BJ (cell line): ENCODE measurements at places on chromosomes 2 and 18.

- peak; percentile 96 for DNase-seq
Observed at GRCh38 chr2:109322111-109322510, 193.1 kb downstream of the SH3RF3 start.

DNA sequence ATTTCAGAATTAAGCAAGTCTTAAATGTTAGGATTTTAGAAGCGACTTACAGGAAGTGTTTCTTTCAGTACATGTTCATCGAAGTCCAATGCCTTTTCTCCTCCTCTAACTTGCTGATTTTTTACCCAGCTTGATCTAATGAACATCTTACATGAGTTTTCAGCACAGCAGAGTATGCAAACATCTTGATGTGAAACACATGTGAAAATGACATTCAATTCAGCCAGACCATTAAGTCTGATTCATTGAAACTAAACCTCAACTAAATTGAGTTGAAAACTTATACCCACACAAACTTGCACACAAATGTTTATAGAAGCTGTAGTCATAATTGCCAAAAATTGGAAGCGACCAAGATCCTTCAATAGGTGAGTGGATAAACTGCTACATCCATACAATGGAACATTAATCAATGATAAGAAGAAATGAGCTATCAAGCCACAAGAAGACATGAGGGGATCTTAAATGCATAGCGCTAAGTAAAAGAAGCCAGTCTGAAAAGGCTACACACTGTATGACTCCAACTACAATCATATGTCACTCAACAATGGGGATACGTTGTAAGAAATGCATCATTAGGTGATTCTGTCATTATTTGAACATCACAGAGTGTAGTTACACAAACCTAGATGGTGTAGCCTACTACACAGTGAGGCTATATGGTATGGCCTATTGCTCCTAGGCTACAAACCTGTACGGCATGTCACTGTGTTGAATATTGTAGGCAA is 18.5 kb downstream of the PSTPIP2 start:
- DNase-seq, result peak; percentile 53

- DNase-seq, result no peak
Observed at GRCh38 chr2:105824446-105824845, 79.7 kb downstream of the NCK2 start.

DNA sequence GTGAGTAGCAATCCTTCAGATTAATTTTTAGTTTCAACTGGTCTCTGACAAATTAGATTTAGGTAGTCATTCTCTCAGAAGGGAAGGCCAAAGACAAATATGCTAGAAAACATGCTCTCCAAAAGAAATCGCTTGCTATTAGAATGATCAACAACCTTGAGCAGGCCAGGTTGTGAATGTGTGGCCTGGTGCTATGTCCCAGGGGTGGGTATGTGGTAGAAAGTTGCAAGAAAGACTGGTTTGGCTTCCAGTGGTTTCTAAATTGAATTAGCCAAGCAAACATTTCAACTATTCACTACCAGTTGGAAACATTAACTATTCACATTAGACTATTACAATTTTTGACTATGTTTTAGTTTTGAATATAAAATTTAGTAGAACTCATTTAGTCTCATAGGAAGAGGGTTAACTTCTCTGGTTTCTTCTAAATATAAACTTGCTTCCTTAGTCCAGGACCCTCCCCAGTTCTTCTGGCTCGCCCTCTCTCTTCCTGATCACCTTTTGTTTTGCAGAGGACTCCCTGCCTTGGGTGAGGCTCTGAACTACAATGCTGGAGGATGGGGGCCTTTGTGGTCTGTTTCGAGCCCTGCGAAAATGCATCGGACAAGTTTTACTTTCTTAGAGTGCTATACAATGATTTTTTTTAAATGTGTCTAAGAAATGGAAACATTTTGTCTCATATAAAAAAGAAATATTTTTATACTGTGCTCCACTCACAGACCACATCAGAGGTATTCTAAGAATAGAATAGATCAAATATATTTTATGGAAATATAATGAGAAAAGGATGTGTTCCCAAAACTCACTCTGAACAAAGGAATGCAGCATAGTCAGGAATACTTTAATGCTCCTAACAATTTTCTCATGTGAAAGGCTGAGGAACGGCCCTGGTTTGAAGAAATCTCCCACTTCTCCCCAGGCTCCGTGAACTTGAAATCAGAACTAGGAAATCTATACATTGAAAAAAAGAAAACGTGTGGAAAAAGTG is 375.0 kb upstream of the ZEB2 start:
- DNase-seq, result no peak

GRCh38 chr2:28155627-28156026 is 237.0 kb upstream of the FOSL2 start:
- DNase-seq, result no peak

- no peak for DNase-seq
Observed at GRCh38 chr2:74548900-74549826, 4.6 kb downstream of the LOXL3 start.

DNA sequence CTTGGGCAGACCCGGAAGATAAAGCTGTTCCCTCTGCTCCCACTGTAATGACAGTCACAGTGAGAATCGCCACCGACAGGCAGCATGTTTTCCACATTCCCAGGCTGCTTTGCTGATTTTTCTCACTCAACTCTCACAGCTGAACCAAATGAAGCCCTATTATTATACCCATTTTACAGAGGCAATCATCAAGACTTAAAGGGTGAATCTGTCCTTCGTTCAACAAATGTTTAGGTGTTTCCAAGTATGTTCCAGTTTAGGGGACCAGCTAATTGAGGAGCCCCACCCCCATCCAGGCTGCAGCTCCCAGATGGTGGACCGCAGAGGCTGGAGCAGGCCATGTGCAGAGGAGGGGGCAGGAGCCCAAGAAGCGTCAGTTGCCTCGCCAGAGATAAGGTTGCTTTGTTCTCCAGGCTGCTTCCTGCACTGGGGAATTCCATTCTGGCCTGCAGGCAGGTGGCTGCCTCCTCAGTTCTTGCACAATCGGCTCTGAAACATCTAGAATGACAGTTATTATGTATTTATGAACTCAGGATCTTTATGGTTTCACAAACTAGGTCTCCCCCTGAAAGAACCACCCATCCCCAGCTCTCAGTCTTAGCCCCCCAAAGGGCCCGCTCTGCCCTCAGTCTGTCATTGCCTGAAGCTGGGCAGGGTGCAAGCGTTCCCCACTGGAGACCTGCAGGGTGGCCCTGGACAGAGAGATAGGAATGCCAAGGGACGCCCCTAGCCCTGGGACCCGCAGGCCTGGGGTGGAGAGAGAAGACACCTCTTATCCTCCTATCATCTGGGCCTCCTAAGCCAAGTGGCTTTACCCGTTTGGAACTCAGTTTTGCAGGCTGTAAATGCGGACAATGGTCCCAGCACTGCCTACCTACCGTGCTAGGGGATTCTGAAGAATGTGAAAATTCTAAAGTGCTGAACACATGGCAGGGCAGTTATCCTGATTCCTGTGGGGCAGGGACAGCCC is 49.1 kb upstream of the MYCN start:
- DNase-seq, result no peak

DNA sequence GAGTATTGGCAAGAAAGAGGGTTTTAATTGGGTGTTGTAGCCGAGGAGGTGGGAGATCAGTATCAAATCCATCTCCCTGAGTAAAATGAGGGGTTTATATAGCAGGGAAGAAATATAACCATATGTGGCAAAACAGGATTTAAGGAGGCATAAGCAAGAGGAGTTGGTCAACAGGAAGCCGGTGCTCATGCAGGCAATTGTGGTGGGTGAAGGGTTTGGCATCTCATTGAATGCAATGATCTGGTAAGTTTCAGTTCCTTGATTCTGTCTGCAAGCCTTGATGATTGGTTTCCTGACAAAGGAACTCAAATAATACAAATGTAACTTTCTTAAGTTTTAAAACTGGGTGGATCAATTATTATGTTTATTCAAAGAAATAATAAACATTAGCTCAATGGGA is 564.4 kb upstream of the LINC00305 start:
- DNase-seq, result no peak

GRCh38 chr2:186962085-186962747 is 113.2 kb upstream of the ZSWIM2 start:
- no peak for DNase-seq

- peak; percentile 1 for DNase-seq
Observed at GRCh38 chr2:79860228-79861058, 347.6 kb downstream of the CTNNA2 start.

DNA sequence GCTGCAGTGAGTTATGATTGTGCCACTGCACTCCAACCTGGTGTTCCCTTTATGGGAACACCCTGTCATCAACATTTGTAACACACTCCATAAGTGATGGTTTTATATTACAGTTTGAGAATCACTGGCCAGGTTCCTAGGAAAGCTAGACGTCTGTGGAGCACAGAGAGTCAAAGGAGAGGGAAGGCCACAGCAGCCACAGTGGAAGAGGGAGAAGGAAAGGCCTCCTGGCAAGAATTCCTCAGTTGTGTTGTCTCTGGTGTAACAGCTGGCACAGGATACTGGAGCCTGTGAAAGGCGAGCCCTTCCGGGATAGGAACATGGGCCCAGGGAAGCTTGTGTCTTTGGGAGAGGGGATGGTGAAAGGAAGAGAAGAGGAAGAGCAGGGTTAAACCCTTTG is 360.5 kb upstream of the PIK3C3 start:
- no peak for DNase-seq

- no peak for DNase-seq
Observed at GRCh38 chr2:120219766-120220165, 3.4 kb downstream of the TMEM185B start.

DNA sequence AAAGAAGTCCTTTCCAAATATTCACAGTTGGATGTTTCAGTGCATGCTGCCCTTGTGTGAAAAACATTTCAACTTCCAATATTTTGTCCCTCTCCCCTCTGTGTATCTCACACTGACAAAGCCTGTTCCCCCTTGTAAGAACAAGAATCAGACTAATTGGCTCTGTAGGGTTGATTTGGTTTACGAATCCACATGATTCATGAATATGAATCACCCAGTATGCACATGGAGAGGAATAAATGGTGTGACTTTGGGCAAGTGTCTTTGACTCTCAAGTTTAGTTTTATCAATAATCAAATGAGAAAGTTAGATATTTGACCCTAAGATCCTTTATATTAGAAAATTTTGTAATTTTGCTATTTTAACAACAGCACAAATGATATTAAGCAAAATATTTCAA is 9.3 kb upstream of the CDH20 start:
- no peak for DNase-seq

- DNase-seq, result peak; percentile 60
Observed at GRCh38 chr2:207926133-207926988, 99.0 kb downstream of the PLEKHM3 start.

- DNase-seq, result peak; percentile 40
Observed at GRCh38 chr18:57698571-57699276, 77.1 kb upstream of the NARS1 start.

- DNase-seq, result no peak
Observed at GRCh38 chr2:96359310-96359709, 23.7 kb downstream of the NCAPH start.

DNA sequence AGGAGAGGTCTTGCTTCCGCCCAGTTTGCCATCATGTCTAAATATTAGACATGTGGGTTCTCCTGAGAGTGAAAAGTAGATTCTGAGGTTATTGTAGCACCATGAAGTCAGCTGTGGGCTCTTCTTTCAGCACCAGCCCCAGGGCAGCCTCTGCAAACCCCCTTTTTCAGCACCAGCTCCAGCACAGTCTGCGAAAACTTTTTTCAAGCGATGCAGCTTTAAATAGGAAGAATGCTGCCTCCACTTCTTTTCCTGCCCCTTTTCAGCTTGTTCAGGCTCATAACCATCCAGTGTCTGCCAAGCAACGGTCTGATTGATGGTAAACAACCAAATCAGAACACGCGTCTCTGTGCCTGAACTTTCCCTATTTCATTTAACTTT is at the start of gene COL5A2:
Gene COL5A2 (minus strand): TSS at position 192 of the 381 bp plus-strand sequence. CDS start 157 bp downstream, at position 35.
- DNase-seq, result peak; percentile 84

DNA sequence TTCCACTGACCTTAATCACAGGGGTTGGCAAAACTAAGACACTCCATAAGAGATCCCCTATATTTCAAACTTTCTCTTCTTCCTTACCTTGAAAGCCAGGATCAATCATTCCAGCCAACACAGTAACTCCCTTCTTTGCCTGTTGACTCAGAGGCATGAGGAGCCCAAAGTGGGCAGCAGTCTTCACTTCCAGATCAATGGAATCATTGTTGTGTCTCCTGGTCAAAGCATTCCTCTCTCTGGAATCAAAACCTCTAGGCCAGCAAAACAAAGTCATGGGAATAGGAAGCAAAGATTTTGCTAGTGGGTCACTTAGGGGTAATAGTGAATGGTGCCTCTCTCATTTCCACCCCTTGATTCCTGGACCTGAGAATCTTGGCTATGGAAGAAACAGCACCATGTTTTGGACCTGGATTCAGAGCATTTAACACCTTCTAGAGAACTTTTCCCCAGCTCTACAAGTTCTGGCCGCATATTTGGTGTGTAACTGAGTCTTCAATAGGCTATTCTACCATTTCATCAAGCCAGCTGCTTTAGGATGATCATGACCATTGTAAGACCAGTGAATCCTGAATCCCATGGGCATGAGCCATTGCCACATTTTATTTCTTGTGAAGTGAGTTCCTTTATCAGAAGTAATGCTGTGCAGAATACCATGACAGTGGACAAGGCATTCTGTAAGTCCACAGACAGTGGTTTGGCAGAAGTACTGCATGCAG is 65.7 kb upstream of the SERPINE2 start:
- DNase-seq, result no peak

DNA sequence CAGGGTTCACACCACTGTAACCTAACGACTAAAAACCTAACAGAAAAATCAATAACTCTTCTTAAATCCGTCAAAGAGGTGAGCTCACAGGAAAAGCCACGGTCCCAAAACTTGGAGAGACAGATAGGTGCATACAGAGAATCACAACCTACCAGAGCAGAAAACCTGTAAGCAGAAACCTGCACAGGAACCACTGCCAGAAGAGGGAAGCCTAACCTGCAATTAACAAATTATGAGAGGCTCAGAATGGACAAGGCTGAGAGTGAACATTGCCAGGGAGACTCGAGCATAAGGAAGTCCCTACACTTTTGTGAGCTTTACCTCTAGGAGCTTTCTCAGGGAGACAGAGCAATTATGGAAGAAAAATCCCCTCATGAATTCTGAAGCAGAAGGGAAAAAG is 156.2 kb upstream of the NETO1 start:
- no peak for DNase-seq

- no peak for DNase-seq
Observed at GRCh38 chr2:185484602-185485001, 254.0 kb upstream of the FSIP2 start.

- DNase-seq, result no peak
Observed at GRCh38 chr2:113826346-113827285, 63.3 kb upstream of the ACTR3 start.

GRCh38 chr2:216774180-216774579 is 78.8 kb upstream of the IGFBP5 start:
- no peak for DNase-seq
